Urinary bladder (tissue), 4 donors: ENCODE measurements at places on chromosomes 2 and 18.

GRCh38 chr18:27412556-27412955 is 227.4 kb upstream of the CHST9 start:
- no peak for DNase-seq

- no peak for DNase-seq
These were observed 30.9 kb downstream of the MREG start for GRCh38 chr2:215982465-215982875.

GRCh38 chr2:157523270-157524247 is 79.7 kb upstream of the CYTIP start:
- no peak for DNase-seq

- no peak for DNase-seq
These were observed 272.5 kb upstream of the PARD3B start for GRCh38 chr2:204272610-204273287.

GRCh38 chr2:170716851-170717598 is 1.9 kb downstream of the SP5 start:
- no peak for DNase-seq

DNA sequence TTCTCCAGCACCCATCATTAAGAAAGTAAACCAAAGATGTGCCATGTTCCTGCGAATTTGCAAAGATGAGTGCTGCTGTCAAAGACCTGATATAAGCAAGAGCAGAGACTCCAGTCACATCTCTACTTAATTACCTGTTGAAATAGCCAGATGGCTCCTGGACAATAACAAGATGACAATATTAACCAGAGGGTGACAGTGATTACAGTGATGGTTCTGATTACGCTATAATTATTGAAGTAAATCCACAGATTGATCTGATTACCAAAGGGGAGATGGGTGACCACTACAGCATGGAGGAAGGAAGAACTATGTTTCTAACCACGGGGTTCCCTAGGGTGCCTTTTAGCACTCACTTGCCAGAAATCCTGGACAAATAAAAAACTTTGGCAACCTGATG is 36.5 kb upstream of the AFF3 start:
- no peak for DNase-seq
